ENCODE measurements at places on chromosomes 7 and 10.

- no peak for DNase-seq
Observed at GRCh38 chr7:101377189-101377736, 14.6 kb downstream of the COL26A1 start.

DNA sequence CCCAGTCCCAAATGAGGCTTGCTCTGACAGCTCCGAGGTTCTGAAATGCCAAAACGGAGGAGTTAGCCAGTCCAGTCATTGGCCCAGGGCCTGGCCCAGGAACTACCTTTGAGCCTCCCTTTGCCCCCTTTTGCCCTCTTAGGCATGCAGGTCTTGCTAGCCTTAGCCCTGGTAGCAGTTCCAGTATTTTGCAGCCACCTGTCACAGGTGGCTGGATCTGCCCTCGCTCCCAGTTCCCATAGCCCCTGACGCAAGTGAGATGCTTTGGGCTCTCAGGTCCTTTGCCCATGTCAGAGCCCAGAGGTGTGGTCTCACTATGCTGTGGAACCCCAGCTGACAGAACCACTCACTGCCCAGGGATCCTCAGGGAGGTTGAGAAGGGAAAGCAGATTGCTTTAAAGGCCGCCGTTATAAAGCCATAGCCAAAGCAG lies 42.0 kb downstream of the GPRIN2 start:
- DNase-seq: no peak

- no peak for DNase-seq
Observed at GRCh38 chr7:144397086-144397485, 6.4 kb downstream of the NOBOX start.

- DNase-seq: no peak
Observed at GRCh38 chr7:42090056-42090455, 147.0 kb downstream of the GLI3 start.

- no peak for DNase-seq
Observed at GRCh38 chr10:117619223-117619622, 76.7 kb downstream of the EMX2 start.

DNA sequence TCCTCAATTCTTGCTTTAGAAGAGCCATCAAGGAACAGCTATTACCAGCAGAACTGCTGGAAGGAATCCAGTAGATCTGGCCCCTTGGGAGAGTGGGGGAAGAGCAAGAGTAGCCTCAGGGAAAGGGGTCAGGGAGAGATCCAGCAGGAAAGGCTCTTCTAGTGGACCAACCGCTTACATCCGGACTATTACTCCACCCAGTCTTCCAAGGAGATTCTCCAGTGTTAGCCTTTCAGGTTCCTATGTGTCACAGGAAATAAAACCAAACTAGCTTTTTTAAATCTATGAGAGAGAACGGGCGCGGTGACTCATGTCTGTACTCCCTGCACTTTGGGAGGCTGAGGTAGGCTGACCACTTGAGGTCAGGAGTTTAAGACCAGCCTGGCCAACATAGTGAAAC lies 34.3 kb downstream of the TET1 start:
- no peak for DNase-seq

DNA sequence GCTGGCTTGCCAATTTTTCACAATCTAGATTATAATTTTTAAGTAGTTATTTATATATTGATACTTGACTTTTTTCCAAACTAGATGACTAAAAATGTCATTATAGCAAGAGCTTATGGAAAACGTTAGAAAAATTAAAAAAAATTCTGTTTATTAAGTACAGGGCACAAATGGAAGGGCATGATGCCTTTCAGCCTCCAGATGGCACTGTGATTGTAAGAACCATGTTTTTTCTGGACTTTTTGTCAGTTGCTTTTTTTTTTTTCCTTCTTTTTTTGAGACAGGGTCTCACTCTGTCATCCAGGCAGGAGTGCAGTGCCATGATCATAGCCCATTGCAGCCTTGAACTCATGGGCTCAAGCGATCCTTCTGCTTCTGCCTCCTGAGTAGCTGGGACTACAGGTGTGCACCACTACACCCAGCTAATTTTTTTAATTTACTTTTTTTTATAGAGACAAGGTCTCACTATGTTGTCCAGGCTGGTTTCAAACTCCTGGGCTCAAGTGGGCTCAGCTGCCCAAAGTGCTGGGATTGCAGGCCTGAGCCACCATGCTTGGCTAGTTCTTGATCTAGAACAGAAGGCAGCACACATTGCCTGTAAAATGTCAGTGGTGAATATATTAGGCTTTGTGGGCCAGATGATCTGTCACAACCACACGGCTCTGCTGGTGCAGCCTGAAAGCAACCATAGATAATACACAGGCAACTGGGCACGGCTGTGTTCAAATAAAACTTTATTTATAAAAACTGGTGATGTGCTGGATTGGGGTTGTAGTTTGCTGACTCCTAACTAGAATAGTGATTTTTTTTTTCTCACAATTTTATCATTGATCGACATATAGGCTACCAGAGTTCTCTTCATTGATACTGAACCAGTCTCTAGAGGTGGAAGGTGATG lies 27.4 kb downstream of the UCMA start:
- no peak for DNase-seq

GRCh38 chr10:131312478-131312836 lies 936 bp upstream of the TCERG1L start:
- no peak for DNase-seq

- no peak for DNase-seq
Observed at GRCh38 chr10:80468806-80469421, 14.8 kb downstream of the TSPAN14 start.

GRCh38 chr7:29853789-29854188 lies 47.5 kb downstream of the WIPF3 start:
- DNase-seq: no peak

GRCh38 chr7:2651336-2651735 lies 19.6 kb downstream of the TTYH3 start:
- DNase-seq: no peak

GRCh38 chr7:379456-380138 lies 89.6 kb downstream of the FOXL3 start:
- no peak for DNase-seq

DNA sequence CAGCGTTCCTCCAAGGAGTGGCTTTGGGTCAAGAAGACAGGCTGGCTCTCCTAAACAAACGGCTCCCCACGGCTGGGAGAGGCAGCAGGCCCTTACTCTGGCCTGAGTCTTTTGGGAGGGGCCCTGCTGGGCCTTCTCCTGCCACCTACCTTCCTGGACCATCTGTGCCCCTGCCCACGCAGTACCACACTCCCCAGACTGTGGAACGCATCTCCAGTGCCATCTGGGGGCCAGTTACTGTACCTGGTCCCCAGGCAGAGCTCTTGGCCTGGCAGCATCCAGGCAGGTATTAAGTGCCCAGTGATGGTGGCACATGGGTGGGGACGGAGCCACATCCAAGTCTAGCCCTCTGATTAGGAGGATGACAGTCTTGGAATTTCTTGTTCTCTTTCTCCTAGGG lies 14.4 kb downstream of the ALKBH4 start:
- DNase-seq: peak; percentile 46

DNA sequence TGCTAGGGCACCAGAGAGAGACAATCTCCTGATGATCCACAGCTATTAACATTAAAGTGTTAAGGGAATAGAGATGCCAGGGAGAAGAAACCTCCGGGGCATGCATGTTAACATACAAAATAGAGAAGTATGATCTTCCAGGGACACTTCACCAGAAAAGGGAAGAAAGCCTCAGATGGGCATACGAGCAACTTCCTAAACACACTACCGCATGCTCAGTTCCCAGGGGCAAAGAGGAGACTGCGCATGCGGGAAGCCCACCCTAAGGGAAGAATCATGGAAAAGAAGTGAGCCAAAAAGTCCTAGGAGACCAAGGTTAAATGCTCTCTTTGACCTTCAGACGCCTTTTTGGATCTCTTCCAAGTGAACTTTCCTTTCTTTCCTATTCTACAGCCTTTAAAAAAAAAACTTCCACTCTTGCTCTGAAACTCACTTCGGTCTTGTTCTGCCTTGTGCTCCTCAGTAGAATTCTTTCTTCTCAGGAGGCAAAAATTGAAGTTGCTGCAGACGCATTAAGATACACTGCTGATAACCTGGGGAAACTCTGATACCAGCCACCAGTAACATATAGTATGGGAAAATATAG lies 1211.3 kb downstream of the REEP3 start:
- no peak for DNase-seq

GRCh38 chr10:114397651-114398145 lies 6.6 kb downstream of the AFAP1L2 start:
- no peak for DNase-seq

DNA sequence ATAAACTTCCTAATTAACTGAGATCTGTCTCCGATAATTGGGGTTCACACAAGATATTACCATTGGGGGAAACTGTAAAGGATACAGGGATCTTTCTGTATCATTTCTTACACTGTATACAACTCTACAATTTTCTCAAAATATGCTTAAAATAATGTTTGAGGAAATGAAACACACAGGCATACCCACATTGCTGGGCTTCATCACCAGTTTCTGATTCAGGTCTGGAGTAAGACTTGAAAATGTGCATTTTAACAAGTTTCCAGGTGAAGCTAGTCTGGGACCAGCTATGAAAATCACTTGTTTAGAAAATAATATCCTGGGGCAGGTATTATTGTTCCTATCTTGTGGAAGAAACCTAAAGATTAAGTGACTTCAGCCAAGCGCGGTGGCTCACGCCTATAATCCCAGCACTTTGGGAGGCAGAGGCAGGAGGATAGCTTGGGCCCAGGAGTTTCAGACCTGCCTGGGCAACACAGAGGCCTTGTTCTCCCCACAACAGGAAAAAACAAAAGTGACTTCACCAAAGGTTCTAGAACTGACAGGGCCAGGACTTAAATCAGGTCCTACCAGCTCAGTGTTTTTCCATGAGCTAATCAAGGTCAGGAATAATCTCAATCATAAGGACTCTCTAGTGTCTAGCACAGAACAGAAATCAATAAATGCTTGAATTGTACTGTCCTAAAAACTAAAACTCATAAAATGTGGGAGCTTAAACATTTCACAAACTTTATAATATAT lies 12.6 kb downstream of the TOMM7 start:
- no peak for DNase-seq

GRCh38 chr7:85464042-85464651 lies 277.3 kb upstream of the SEMA3D start:
- DNase-seq: no peak

DNA sequence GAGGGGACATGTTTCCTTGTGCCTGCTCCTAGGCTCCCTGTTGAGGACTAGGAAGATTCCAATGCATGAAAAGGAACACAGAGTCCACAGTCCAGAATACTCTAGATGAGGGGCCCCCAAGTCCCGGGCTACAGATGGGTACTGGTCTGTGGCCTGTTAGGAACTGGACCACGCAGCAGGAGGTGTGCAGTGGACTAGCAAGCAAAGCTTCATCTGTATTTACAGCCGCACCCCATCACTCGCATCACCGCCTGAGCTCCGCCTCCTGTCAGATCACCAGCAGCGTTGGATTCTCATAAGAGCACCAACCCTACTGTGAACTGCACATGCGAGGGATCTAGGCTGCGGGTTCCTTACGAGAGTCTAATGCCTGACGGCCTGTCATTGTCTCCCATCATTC lies 233.0 kb upstream of the MKLN1 start:
- no peak for DNase-seq

GRCh38 chr7:101625031-101625791 lies 3.9 kb downstream of the MYL10 start:
- DNase-seq: no peak

- no peak for DNase-seq
Observed at GRCh38 chr10:49457686-49458085, 61.8 kb upstream of the DRGX start.

DNA sequence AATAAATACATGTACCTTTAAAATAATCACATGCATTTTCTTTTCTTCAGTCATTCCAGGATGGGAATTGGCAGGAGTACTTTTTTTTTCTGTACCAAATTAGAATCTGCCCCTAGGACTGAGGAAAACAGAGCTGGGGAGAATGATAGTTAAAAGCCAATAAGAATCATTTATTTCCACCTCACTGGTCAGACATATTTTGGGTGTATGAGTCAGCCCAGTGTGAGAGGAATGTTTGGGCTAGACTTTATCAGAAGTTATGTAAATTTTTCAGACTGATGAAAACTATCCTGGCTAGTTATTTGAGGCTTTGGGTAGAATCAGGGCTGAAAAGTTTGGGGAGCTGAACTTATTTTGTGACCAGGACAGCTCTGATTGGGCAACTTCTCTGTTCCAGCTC lies 303.1 kb upstream of the NPSR1 start:
- DNase-seq: no peak

- no peak for DNase-seq
Observed at GRCh38 chr10:62463364-62463763, 89.2 kb downstream of the ZNF365 start.

DNA sequence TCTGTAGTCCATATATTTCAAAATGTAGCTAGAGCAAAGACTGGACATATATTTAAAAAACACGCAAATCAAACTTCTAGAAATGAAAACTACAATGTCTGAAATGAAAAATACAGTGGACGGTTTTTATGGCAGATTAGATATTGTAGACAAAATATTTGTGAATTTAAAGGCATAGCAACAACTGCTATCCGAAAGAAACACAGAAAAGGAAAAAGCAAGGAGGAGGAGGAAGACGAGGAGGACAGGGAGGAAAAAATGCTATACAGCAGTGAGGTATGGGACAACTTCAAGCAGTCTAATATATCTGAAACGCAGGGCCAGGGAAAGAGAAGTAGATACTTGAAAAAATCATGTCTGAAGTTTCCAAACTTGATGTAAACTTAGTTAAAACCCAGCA lies 13.3 kb downstream of the WASL start:
- DNase-seq: no peak

DNA sequence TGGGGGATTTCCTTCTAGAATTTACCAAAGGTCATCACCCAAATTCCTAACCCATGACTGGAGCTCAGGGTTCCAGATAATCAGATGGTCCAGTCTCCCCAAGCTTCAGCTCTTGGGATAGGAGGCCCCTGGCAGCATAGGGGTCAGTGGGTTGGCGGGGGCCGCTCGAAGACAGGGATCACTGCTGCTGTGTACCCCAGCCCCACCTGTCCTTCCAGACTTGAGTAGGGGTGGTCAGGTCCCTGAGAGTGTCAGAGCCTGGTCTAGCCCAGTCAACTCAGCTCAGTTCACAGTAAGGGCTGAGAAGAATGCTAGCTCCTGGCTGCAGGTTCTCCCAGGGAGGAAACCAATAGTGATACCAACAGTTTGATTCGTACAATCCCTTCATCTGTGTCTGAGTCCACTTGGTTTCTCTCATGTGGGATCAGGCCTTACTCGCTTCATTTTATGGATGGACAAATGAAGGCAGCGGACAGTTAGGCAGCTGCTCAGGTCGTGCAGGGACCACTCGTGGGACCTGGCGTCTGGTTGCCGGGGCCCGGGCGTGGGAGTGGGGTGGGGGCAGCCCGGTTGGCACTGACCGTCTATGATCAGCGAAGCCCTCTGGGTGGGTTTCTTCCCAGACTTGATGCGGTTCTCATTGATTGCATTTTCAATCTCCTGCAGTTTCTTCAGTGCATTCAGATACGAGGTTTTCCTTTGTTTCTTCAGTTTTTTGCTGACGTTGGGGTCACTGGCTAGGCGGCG lies 78.9 kb downstream of the PRPF18 start:
- DNase-seq: no peak

Data from activated B cell treated with CpG ODN at 0.5 μM for 24 hours (primary cell).